ENCODE measurements at places on chromosomes 1 and 21.

DNA sequence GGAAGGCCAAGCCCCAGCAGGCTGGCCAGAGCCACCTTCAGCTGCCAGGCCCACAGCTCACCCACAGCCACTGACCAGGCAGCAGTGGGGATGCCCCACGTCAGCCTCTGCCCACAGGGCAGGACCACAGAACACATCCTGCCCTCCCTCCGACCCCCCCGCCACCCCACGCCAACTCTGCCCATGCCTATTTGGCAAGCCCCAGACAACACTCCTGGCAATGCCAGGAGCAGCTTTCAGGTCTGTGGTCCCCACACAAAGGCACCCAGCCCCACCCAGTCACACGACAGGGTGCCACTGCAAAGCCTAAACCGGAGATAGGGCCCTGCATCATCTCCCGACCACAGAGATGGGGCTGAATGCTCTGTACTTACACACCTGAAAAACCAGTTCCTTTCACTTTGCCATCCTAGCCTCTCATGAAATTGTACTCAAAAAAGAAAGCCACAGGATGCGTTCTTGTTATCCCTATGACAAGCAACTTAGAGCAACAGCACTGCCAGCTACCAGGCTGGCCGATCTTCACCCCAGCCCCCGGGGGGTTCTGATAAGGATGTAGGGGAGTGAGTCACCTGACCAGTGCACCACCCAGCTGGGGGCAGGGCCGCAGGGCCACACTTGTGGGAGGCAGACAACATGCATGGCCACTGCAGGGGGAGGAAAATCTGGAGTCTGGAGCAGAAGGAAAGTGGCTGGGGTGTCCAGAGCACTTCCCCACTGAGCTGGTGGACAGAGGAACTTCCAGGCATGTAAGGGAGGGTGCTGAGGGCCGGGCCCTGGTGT, 36.2 kb downstream of the UBE2G2 start:
- no peak for DNase-seq

DNA sequence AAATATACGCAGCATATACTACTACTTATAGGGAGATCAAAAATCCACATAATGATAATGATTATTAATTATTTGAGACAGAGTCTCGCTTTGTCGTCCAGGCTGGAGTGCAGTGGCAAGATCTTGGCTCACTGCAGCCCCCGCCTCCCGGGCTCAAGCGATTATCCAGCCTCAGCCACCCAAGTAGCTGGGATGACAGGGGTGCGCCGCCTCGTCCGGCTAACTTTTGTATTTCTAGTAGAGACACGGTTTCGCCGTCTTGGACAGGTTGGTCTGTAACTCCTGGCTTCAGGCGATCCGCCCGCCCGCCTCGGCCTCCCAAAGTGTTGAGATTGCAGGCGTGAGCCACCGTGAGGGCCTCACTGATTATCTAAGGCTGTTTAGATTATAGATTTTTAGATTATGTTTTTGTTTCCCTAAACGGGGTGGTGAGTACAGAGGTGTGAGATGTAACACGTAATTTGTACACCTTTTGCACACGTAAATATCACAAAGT, 548 bp upstream of the SLC25A33 start:
- no peak for DNase-seq

DNA sequence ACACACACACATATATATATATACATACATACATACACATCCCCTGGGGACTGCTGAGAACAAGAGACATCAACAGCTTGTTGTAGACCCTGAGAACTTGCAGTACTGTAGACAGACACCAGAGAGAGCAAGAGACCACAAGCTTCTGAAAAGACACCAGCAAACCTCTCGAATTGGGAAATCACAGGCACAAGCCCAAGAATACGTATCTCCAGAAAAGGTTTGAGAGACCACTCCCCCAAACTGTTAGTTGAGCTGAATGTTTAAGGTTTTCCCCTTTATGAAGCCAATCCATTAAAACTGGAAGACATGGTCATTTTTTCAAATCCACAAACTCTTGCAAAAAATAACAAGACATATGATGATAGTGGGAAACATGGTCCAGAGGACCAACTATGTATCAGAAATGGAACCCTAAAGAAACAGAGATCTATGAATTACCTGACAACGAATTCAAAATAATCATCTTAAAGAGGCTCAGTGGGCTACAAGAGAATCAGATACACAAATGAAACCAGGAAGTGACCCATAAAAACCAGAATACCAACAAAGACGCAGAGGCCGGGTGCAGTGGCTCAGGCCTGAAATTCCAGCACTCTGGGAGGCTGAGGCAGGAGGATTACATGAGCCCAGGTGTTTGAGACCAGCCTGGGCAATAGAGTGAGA, 45.1 kb downstream of the SLC2A1 start:
- no peak for DNase-seq

DNA sequence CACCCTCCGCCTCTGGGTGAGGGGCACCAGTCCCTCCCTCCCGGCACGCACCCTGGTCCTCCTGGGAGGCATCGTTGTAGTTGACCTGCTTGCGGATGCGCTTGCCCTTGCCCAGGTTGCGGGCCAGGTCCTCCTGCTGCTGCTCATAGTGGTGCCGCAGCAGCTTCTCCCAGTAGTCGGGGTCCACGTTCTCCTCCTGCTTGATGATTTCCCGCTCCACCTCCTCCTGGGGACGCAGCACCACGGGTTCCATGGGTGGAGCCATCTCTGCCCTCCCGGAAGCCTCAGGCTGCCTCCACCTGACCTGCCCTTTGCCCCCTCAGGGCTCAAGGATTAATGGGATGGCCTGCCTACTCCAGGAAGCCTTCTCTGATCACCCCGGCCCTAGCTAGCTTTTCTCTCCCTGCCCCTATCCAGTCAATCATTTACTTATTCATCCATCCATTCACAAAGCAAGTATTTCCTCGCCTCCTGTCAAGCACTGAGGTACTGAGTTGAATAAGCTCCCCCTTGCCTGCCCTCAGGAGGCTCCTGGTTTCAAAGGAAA, 53.5 kb downstream of the CHD5 start:
- no peak for DNase-seq

DNA sequence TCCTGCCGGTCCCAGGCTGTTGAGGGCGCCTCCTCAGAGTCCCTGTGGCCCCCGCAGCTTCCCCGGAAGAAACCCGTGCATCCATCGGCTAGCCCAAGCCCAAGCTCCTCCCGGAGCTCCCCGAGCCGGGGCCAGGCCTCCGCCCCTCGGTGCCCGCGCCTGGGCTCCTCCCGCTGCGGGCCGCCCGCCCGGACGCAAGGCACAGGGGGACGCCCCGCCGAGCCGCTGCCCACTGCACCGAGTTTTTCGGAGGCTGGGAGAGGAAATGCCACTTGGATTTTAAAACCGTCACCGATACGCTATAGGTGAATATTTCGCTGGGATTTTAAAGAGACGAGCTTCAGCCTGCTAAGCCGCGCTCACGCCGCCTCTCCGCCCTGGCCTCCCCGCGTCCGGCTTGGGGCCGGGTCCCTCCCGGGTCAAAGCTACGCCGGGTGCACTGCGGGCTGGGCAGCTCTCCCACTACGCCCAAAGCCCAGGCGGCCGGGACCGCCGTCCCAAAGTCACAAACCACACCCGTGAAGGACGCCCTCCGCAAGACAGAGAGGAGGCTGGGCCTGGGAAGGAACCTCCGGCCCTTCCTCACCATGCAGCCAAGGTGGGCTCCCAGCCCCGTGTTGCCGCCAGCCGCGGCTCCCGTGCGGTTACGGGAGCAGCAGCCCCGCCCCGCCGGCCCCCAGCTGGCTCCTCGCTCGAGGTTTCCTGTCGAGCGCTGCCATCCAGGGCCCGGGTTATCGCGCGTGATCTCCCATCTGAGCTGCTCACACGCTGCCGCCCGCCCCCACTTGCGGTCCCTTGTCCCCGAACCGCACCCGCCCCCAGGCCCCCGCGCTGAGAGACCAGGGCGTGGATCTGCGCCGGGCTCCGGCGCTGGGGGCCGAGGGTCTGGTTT, 63.2 kb downstream of the CD247 start:
- no peak for DNase-seq

DNA sequence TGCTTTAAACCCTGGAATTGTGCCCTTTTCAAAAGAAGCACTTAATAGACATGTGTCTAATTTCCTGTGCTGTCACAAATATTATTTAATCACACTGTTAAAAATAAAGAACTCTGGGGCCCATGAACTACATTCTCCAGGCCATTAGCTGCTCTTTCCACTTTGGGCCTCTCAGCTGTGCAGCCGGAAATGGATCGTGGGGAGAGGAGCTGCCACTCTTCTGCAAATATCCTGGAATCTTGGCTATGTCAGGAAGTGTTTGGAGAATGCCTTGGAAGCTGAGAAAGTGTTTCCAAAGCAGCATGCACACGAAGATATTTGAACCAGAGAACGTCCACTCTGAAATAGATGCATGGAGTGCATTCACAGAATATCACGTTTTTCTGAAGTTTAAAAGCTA, 27.5 kb upstream of the VPS26C start:
- DNase-seq: no peak

GRCh38 chr1:162003830-162004215, 19.8 kb downstream of the OLFML2B start:
- no peak for DNase-seq

DNA sequence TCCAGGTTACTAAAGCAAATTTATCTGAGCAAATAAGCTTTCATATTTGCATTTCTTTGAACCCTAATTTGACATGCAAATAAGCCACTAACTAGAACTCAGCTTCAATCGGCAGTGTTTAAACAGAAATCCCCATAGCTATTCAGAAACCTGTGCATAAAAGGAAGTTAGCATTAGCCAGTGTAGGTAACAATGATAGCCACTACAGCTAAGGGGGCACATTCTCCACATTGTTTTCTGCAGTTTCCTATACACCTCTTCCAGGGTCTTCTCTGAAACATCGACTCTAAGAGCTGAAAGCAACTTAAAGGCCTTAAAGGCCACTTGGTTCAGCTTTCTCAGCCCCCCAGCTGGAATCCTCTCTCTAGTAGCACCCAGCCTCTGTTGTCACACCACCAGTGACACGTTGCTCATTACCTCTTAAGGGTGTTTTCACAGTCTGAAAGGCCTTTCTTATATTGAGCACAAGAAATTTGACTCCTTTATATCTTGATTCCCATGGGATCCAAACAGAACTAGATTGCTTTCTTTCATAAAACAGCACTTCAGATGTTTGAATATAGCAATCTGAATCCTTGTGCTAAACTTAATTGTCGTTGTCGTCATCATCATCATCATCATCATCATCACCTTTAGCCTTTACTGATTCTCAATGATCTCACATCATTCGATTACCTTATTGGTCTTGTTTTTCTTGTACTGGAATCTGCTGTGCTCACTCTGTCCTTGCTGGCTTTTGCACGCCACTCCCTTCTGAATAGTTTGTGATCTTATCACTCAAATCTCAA, 93.9 kb upstream of the DAB1 start:
- no peak for DNase-seq

GRCh38 chr1:169528215-169529067, 42.7 kb upstream of the SLC19A2 start:
- no peak for DNase-seq

- no peak for DNase-seq
Measured at GRCh38 chr1:228164561-228165371, 838 bp upstream of the IBA57 start.

DNA sequence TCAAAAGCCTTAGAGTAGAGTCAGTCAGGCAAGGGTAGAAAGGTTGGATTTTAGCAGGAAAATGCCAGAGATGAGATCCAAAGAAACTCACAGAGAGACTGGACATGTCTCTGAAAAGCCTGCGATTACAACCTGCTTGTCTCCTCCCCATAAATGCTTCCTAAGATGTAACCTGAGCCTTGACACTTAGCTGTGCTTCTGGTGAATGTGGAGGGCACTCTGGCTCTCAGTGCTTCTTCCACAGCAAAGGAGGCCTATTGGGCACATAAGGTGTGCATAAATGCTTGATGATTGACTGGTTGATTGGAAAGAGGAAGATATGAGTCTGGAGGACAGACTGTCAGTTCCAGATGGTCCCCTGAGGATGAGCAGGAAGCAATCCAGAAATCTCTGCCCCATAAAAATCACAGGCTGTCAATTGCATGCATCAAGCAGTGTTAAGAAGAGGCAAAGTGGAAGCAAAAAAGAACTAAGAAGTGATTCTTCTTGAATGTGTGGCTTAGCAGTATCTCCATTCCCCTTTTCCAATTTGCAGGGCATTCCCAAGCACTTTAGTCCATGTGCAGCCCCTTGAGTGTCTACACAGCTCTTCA, 236.2 kb upstream of the RRP15 start:
- no peak for DNase-seq

GRCh38 chr1:157056269-157056668, 10.7 kb upstream of the ARHGEF11 start:
- DNase-seq: no peak

DNA sequence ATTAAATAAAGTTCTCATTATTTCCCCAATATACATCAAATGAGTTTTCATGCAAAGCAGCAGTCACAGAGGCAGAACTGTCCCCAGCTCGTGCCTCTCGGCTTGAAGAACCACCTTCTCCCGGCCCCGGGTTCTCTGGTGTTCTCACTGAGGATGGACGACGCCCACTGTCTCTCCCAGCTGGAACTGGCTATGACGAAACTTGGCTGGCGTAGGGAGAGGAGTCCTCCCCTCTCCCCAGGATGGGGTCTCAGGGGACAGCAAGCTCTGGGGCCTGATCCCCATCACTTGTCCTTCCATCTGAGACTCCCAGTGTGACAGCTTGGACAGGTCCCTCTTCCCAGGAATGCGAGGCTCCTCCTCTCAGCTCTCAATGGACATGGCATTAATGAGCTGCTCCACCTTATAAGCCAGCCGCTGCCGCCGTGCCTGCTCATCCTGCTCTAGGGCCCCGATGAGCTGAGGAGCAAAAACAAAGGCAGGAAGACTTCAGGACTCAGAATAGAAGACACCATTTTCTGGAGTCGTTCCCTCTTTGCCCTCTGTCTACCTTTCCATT, 116.0 kb upstream of the CD34 start:
- DNase-seq: no peak

DNA sequence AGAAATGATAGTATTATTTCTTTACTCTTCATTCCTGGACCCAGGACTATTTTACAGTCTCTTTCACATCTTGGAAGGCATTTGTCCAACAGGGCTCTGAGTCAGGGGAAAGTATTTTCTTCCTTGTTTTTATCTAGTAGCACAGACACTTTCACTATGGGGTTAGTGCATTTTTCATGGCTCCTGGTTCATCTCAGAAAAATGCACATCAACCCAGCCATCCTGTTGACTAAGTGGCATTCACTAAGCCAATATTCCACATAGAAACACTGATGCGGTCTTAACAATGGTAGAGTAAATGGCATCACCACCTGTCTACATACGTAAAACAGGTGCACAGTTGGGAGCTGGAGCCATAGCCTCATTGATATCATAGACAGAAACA, 87.4 kb upstream of the C1orf21 start:
- DNase-seq: no peak

- DNase-seq: no peak
Measured at GRCh38 chr1:100134872-100135271, 1.9 kb downstream of the TRMT13 start.

GRCh38 chr21:26449161-26449560, 123.9 kb downstream of the CYYR1 start:
- no peak for DNase-seq

DNA sequence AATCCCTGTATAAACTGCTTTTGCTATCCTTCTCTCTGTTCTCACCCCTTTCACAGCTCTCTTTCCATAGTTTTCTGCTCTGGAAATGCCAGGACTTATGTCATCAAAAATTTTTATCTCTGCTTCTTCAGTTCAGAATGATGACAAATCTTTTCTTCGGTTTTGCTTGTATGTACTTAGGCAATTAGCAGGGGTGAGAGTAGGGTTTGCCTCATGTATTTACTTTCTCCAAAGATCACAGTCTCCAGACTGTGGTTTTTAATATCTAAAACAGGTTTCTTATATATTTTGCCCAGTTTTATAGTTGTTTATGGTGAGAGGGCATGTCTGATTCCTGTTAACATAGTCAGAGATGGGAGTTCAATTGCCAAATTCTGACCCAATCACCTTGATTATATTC, 235.4 kb upstream of the LYPLAL1 start:
- no peak for DNase-seq

- no peak for DNase-seq
Measured at GRCh38 chr1:227447531-227447990, 115.8 kb upstream of the ZNF678 start.
